ENCODE measurements at places on chromosomes 1 and 21.

- DNase-seq: no peak
Measured at GRCh38 chr1:59666106-59666505, 148.6 kb upstream of the HOOK1 start.

- no peak for DNase-seq
Measured at GRCh38 chr1:34800214-34800613, 7.4 kb downstream of the GJA4 start.

DNA sequence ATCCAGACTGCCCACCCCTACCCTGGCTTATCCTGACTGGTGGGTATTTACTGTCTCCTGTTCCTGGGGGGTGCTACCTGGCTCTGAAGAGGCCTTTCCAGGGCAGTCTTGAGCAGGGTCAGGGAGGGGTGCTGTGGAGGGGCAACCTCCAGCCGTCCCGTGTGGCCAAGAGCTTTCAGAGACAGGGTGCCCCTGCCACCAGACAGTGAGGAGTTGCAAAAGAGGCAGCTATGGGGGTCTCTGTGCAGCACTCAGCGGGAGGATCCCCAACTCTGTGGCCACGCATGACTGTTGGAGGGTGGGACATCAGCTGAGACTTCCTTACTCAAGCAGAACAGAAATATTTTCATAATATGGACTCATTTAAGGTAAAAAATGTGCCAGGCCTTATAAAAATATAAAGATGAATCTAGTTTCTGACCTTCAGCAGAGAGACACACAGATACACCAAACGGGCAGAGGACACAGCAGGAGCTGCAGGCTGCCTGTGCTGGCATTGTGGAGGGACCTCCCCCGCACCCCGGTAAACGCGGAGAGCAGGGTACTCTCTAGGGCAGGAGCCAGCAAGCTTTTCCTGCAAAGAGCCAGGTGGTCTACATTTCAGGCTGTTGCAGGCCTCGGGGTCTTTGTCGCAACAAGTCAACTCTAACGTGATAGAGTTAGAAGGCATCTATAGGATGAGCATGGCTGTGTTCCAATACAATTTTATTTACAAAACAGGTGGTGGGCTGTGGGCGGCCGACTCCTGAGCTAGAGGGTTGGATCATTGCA lies 252.6 kb downstream of the RHOU start:
- DNase-seq: no peak

DNA sequence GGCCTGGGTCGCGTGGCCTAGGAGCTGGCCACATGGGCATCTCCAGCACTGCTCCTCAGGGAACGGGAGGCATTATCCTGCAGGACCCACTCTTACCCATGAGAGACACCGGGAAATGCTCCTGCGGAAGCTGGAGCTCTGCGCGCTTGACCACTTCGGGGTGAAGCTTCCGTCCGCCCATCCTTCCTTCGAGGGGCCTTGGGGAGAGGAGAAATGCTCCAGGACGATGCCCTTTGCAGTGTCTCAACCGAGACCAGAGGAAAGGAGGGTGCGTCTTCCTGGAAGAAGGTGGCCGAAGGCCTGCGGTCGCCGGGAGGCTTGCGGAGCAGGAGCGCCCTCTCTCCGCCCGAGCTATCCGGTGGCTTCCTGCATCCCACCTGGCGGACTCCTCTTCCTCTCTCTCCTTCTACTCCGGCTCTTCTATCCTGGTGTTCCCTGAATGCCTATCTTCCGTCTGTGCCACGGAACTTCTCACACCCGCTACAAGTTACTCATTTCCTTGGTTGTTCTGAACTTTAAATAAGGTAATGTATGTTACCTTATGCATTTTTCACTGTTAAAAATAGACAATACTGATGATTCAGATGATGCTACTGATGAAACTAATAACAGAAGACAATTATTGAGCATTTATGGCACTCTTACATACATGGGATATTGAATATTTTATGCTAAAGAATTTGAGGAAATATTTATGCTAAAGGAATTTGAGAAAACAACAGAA lies 91.4 kb downstream of the PRKAB2 start:
- DNase-seq: no peak

DNA sequence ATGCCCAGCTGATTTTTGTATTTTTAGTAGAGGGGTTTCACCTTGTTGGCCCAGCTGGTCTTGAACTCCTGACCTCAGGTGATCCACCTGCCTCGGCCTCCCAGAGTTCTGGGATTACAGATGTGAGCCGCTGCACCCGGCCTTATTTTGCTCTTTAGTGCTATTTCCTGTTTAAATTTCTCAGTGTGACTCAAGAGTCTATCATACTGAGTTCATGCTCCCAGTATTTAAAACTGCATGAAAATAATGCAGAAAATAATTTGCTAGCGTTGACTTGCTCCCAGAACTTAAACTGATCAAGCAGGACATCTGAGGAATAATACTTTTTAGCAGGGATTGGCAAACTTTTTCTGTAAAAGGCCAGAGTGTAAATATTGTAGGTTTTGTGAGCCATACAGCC lies 86.4 kb upstream of the C1orf21 start:
- no peak for DNase-seq

DNA sequence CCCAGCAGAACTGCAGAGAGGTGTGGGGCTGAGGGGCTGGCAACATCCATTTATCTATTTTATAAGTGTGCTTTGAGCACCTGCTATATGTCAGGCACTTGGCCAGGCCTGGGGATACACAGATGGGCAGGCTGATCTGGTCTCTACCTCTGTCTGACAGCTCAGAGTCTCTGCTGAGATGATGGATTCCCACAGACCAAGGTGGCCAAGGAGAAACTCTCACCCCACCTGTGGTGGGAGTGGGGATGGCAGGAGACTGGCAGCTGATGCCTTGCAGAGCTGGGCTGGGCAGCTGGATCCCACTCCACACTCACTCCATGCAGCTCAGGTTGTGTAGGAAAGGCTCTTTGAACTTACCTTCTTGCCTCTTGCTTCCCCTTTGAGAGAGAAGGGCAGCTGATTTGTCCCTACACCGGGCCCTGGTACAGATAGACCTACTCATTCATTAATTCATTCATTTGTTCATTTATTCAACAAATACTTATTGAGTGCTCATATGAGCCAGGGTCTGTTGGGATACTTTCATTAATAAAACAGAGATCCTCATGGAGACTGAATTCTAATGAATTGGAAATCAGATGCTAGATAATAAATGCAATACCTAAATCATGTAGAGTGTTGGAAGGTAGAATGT lies 9.0 kb downstream of the ADORA1 start:
- no peak for DNase-seq

DNA sequence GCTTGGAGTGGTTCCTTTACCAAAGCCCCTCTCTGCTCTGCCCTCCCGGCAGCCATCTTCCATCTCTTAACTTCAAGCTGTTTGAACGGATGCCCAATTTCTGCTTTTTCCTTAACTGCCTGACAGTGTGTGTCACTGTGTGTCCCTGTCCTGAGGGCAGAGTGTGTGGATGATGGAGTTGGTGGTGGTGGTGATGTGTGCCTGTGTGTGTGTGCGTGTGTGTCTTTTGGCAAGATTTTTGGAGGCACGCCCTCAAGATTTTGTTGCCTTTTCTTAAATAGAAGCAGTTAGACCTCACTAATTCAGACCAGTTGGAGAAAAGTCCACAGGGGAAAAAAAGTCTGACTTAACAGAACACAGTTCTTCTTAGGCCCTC lies 30.3 kb downstream of the SERTAD4 start:
- DNase-seq: no peak

- no peak for DNase-seq
Measured at GRCh38 chr1:200048244-200048643, 20.7 kb downstream of the NR5A2 start.

GRCh38 chr1:163459539-163459938 lies 137.8 kb downstream of the NUF2 start:
- DNase-seq: no peak

DNA sequence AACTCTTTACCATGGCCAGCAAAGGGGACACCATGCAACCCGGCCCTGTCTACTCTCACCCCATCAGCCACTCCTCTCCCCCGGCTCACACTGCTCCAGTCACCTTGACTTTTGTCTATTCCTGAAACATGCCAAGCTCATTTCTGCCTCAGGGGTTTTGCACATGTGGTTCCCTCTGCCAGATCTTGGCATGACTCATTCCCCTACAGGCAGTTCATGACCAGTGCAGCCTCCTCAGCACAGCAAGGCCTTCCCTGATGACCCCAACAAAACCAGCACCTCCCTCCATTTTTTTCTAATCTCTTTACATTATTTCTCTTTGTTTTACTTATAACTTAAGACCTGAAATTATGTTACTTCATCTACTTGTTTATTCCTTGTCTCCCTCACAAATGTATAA lies 58.6 kb upstream of the GJB5 start:
- DNase-seq: no peak

DNA sequence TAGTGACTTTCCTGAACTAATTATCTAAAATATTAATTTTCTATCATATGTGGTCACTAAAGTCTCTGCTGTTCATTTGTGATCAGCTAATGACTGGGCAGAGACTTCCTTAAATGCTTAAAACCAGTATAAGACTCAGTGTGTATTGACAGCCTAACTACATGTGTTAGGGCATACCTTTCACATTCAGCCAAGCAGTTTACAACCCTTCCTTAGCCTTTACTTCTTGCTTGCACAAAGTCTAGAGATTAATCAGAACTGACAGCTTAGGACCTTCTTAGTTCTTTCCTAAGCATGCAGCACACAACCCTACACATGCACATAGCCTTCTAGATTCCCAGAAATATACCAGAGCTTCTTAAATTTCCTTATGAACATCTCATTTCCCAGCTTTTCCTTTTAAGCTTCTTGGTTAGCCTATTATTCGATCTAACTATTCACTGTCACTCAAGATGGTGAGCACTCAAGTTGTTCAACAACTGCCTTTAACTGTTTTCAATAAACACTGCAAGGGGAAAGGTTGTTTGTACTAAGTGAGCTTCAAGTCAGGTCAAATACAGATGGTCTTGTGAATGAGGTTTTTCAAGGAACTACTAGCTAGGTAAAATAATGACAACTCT lies 13.4 kb downstream of the EYA3 start:
- DNase-seq: no peak

- no peak for DNase-seq
Measured at GRCh38 chr1:32786856-32787255, 30.3 kb downstream of the YARS1 start.

DNA sequence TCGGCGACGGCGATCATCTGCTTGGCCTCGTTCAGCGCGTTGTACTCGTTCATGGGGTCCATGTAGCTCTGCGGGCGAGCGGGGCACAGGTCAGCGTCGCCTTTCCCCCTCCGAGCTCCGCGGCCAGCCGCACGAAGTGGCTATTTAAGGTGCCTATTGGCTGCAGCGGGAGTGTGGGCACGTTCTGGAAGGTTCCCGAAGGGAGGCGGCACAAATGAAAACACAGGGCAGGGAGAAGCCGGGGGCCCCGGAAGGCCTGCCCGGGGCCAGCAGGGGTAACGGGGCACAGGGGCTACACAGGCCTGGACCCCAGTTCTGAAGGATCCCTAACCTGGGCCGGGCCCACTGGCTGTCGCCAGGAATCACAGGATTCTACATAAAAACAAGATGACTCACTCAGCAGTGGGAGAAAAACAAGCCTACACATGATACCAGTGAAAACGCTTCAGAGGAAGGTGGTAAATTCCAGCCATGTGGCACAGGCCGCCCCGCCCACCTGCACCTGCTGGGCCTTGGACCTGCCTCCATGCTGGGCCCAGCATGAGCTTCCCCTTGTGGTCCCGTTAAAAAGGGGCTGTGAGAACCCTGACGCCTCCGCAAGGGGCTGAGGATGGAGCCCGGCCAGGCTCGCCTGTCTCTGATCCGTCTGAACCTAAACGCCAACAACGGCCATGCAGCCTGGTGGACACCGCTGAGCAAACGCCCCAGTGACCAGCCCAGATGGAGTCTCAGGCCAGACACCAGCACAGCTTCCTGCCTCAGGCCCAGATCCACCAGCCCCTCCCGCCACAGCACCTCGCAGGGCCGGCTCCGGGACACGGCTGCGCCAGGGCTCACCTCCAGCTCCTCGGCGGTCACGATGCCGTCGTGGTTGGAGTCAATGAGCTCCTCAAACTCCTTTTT lies 3.9 kb upstream of the TNFRSF4 start:
- DNase-seq: no peak

DNA sequence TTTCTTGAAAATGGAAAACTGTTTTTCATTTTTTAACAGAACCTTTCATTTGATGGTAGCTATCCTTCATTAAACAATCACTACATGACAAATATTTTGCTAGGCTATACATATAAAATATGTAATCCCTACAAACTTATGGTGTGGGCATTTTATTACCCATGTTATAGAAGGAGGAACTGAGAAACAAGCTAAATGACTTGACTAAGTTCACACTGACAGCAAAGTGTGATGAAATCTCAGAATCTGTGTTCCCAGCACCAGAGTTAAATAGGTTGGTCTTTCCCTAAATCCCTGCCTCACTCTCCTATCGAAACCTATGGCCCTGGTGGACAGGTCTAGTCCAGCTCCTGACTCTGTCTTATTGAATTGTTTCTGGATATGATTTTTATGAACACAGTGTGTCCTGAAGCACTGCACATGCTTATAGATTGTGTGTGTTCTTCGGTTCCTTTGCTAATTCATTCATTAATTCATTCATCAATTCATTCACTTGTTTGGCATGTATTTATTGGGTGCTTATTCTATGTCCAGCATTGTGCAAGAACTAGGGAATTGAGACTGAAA lies 301.0 kb downstream of the GRIK1 start:
- DNase-seq: no peak

DNA sequence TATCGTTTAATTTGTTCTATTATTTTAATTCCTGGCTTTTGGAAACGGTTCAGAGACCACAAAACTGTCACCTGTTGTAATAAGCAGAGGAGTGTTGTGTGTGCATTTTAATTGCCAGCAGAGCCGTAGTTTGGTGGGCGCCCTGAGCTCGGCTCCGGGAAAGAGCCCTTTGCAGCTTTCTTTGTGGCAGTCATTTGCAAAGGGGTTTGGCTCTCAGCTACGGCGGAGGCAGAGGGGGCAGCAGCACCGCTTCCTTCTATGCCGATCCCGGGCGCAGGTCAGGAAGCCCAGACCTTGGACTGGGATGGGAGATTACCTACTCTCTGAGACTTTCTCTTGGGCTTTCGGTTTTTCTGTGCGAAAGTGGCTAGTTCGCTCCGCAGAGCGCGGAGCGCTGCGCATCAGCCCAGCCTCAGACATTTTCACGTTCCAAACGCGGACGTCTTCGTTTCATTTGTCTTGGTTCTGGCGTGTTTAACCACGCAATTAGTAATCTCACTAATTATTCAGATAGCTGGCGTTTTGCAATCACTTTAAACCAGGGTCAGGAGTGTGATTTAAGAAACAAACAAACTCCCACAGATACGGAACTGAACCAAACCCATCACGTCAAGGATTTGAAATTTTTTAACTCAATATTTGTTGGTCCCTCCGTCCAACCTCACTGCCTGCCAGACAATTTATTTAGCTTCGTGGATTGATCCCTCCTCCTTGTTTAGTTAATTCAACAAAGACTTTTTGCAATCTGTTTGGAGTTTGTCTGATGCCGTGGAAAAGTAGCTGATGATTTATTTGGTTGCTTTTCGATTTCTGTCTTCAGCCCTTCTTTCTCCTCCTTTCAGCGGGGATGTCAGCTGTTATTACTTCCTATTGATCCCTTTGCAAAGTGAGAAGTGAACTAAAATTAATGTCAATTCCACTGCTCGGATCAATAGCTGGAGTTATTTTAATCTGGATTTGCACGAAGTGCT lies 3.9 kb downstream of the RNF220 start:
- no peak for DNase-seq

All from naive thymus-derived CD8-positive, alpha-beta T cell (primary cell).